ENCODE measurements at places on chromosomes 3 and 15.

- DNase-seq = no peak
Observed at GRCh38 chr3:9496893-9497292, 56.7 kb downstream of the LHFPL4 start.

DNA sequence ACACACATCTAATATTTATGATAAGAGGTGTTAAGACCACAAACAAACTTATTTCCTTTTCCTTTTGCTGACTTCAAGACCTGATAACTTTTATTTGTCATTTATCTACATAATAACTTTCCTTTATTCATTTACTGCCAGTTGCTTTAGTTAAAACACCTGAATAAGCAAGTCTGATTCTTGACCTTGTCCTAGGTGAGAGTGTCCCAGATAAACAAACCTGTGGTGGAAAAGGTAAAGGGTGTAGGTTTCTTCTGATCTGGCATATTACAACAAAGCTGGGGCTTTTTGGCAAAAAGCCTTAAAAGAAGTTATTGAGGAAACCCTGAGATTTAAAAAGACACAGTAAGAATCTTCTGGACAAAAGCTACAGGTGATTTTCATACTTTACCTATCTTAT lies 191.5 kb downstream of the ZBBX start:
- no peak for DNase-seq

- no peak for DNase-seq
Observed at GRCh38 chr3:172106989-172107388, 67.6 kb downstream of the FNDC3B start.

GRCh38 chr3:143150071-143150470 lies 30.5 kb downstream of the CHST2 start:
- no peak for DNase-seq

DNA sequence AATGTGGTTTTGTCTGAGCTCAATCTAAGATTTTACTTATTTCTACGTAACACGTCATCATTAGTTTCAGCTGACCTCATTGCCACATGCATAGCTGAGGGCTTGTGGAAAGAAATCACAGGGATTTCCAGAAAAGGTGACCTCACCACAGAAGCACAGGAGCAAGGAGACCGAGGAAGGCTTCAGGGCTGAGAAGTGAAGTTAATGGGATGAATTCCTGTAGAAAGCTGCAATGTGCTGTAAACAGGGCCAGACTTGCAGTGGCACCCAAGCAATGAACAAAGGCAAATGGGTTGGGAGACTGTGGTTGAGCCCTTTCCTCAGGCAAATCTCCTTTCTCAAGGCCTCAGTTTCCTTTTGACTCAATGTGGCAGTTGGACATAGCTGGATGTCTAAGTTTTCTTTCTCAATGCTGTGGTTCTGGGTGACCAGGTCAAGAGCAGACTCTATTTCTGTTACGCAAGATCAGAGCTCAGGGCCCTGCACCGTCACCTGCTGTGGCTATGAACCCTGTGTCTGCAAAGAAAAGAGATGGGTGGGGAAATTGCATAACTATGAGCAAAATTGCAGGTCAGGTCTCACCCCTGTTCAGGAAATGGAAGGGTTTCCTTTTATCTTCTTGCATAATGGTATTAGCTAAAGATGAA lies 252.2 kb upstream of the TBL1XR1 start:
- DNase-seq = no peak

GRCh38 chr3:9230596-9230995 lies 18.9 kb downstream of the SRGAP3 start:
- DNase-seq = no peak
